ENCODE measurements at places on chromosomes 11 and 22. TPM values are rescaled to one million over a fixed set of nuclear protein-coding genes. Genes with fewer than 3 reads are reported as not detected.

GRCh38 chr11:69707176-69707575 is 3.4 kb upstream of the FGF19 start:
- DNase-seq = no peak

GRCh38 chr11:91749251-91749650 is 475.4 kb upstream of the FAT3 start:
- DNase-seq = no peak

- no peak for DNase-seq
Observed at GRCh38 chr22:43561415-43562178, 149.8 kb downstream of the MPPED1 start.

DNA sequence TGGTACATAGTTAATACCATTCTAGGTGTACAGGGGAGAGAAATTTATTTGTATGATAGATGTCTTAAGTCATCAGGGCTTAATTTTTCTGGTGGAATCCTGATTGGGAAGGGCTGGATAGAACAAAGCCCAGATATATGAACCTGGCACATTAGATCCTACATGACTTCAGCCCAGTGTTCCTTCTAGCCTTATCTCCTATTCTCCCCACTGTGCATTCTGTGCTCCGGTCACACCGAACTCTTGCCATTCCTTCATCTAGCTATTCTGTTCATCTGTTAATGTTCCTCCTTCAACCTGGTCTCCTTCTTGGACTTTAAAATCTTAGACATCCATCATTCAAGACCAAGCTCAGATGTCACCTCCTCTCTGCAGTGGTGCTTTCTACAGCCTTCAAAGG is 68.9 kb upstream of the EED start:
- no peak for DNase-seq

Gene RFPL2
- not detected for total RNA-seq

Gene LYVE1
- 7.6 TPM for total RNA-seq

Measured in endothelial cell of umbilical vein (primary cell).